ENCODE measurements at places on chromosomes 4 and X.

GRCh38 chrX:9873952-9874351 is 87.7 kb downstream of the SHROOM2 start:
- DNase-seq, result peak; percentile 44

- no peak for DNase-seq
These were observed 88.7 kb downstream of the TNIP2 start for GRCh38 chr4:2667428-2667827.

GRCh38 chr4:184281231-184282139 is 63.8 kb upstream of the ENPP6 start:
- no peak for DNase-seq

- DNase-seq, result no peak
These were observed 36.7 kb upstream of the MSN start for GRCh38 chrX:65630771-65631170.

DNA sequence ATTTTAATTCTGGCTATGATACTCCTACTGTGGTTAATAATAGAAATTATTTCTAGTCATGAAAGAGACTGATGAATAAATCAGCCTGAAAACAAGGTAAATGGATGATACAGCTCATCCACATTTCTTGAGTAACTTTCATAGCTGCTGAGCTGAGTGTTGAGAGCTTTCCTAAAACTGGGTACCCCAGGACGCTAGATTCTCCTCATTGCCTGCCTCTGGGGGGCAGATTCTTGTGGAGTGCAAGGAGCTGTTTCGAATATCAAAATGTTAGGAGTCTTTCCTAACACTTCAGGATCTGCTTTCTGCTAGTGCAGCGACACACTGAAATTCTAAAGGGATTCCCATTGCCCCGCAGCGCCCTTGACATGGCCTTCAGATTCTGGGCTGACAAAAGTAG is 2.1 kb downstream of the MND1 start:
- no peak for DNase-seq
